ENCODE measurements at places on chromosomes 6 and 20. TPM values are rescaled to one million over a fixed set of nuclear protein-coding genes. Genes with fewer than 3 reads are reported as not detected.

Gene NKX2-2
- total RNA-seq, result not detected

Gene TXLNB
- 0.94 TPM for total RNA-seq

Gene HLA-DOA
- total RNA-seq, result 25.6 TPM

Gene WFDC2
- total RNA-seq, result 244 TPM

Gene OR2H1
- not detected for total RNA-seq

Gene COL11A2
- total RNA-seq, result 0.96 TPM

DNA sequence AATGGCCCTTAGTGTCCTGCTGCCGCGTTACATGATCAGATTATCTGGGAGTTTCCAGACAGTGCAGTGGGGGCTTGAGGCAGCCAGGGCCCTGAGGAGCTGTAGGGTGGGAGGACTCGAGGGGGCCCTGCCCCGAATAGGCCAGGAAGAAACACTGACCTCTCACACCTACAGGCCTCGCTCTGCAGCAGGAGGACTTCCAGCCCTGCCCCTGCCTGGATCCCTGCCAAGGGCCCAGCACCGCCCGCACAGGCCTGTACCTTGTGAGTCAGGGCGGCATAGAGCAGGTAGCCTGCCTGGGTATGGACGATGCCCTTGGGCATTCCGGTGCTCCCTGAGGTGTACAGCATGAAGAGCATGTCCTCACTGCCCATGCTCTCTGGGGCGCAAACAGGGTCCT is 30.1 kb upstream of the APMAP start:
- DNase-seq, result peak; percentile 80

DNA sequence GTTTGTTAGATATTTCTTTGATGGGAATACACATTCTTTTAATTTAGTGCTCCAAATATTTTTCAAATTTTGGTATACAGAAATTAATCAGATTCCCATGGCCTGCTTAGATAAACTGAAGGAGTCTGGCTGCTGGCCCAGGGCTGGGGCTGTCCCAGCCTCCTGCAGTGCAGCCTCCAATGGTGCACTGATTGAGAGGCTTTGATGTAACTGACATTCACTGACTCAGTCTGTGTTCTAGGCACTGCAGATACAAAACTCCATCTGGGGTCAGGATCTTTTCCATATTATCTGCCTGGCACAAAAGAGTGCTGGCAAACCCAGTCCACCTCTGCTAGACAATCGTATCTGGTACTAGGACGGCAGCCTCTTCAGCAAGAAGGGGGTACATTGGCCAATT is 64.8 kb downstream of the GRIK2 start:
- DNase-seq, result no peak

DNA sequence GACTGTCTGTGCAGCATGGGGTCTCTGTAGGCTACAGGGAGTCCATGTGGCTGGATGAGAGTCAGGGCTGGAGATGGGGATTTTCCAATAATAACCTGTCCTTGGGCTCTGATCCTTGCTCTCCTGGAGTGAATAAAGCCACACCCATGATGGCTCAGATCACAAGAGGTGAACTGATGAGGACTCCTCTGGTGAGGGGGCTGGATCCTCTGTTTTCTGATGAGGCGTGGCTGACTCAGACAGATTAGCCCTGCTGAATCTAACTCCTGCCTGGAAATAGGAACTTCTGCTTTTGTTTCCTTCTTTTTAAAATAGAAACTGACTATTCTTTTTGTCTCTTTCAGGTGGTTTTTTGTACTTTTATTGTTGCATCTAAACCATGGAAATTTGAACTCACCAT is 27.0 kb downstream of the CST9L start:
- DNase-seq, result no peak

DNA sequence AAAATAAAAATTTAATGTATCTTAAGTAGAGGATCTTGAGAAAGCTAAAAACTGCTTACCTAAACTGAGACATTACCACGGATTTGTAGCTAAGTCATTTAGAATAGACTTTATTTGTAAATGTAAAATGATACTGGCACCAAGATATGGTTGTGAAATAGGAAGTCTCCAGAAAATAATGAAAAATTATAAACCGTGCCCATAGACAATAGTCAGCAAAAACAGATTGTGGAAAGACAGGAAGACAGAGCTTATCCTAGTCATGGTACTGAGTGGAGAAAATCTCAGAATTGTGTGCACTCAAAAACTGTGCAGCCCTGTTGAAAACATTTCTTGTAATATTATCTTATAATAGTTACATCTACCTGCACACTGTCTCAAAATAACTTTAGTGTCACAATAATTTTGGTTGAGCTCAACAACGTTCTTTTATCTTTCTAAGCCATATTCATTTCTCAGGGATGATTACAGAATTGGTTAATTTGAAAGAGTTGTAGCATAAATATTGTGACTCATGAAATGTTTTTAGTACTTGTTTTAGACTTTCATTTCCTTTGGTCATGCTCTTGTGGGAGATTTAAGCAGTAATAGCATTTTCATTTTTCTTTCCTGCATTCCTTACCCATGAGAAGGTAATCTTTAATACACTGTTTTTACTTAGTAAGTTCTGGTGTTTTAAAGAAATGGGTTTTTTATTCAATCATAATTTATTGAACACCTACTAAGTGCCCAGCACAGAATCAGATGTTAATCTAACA is 174.5 kb downstream of the SOX4 start:
- no peak for DNase-seq

GRCh38 chr6:50899306-50899870 is 80.7 kb downstream of the TFAP2B start:
- DNase-seq, result no peak

- DNase-seq, result no peak
Observed at GRCh38 chr6:143139239-143139784, 78.6 kb downstream of the AIG1 start.

- no peak for DNase-seq
Observed at GRCh38 chr6:19905584-19905983, 68.4 kb downstream of the ID4 start.

DNA sequence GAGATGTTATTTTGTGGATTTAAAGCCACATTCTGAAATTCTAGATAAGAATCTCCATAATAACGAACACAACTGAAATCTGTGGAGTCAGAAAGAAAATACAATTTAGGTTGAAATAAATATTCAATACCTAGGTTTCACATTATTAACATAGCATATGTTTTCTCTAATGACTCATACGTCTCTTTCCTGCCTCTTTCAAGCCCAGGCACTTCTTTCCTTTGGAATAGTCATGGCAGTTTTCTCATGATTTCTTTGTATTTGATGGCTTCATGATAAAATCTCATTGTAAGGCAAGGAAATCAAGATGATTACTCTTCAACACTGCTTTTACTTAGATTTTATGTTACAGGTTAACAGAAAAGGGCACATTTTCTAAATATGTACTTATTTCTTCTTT is 803.7 kb downstream of the PHF3 start:
- no peak for DNase-seq

- DNase-seq, result no peak
Observed at GRCh38 chr20:24701668-24702067, 232.2 kb downstream of the SYNDIG1 start.

GRCh38 chr20:2820896-2821869 is 5.0 kb downstream of the TMEM239 start:
- no peak for DNase-seq

DNA sequence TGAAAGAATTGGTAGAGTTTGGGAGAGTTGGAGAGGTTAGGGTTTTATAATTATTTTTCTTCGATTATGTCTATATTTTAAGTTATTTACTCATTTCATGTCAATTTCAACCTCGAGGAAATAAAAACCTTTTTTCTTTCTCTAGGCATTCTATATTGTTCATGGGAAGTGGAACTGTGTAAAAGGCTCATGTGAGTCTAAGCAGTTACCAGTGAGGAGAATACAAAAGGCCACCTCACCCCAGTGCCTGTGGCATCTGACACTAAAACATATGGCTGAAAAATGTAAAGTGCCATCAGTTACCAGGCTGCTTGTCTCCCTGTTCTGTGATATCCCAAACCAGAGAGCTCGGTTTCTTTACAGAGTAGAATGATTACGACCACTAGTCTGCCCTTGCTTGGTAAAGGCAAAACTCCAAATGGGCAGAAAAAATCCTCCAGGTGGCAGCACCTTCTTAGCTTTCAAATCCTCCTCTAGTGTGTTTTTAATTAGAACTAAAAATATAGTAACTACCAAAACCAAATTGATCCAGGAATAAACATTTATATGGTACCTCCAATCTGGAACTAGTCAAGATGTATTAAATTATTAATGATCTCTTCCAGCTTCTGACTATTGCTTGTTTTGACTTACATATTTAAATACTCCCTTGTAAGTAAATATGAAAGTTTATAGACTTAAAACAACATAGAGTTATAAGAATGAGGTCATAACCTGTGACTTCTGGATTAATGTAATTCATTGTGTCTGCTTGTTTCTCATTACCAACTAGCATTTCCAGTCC is 122.6 kb upstream of the MCHR2 start:
- no peak for DNase-seq

GRCh38 chr20:25065072-25065624 is 7.2 kb upstream of the ACSS1 start:
- no peak for DNase-seq

DNA sequence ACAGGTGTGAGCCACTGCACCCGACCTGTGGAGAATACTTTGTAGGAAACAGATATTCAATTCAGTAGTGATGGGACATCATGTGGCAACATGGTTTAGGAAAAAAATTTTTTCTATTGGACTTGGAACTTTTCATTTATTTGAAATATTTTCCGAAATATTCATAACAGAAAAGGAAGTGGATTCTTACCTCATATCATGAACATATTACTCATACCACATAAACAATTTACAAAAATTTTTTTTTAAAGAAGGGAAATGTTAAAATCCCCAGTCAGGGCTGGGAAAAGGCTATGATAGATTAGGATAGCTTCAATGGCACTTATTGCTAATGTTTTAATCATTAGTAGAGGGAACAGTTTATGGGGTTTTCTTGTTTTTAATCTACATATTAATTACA is 6.8 kb upstream of the ALDH8A1 start:
- DNase-seq, result no peak

DNA sequence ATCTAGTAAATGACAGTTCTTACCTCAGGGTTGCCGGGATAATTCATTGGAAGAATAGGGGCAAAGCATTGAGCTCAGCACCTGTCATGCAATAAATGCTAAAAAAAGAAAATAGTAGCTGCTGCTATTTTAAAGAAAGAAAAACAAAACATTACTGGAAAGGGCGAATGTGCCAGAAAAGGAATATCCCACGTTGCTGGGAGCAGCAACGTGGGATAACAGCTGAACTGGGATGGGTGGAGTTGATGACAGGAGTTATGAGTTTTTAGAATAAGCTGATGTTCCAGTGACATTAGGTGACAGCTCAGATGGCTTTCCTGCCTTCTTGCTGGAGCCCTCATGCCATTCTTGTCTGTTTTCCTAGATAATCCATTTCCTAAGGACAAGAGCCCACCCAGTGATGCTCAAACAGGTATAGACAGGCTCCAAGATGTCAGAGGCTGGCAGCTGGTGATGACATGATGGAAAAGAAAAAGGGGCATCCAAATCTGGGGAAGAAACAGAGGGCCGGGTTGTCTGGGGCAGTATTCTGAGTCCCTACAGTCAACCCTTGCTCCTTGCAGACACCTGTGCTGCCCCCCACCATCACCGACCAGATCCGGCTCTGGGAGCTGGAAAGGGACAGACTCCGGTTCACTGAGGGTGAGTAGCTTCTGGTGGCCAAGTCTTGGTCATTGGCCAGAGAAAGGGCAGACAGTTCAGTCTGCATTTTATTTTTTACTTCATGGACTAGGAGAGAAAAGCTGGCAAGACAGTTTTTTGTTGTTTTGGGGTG is 1.1 kb upstream of the VARS2 start:
- DNase-seq, result no peak

GRCh38 chr6:154661768-154662167 is 71.4 kb upstream of the SCAF8 start:
- DNase-seq, result no peak

DNA sequence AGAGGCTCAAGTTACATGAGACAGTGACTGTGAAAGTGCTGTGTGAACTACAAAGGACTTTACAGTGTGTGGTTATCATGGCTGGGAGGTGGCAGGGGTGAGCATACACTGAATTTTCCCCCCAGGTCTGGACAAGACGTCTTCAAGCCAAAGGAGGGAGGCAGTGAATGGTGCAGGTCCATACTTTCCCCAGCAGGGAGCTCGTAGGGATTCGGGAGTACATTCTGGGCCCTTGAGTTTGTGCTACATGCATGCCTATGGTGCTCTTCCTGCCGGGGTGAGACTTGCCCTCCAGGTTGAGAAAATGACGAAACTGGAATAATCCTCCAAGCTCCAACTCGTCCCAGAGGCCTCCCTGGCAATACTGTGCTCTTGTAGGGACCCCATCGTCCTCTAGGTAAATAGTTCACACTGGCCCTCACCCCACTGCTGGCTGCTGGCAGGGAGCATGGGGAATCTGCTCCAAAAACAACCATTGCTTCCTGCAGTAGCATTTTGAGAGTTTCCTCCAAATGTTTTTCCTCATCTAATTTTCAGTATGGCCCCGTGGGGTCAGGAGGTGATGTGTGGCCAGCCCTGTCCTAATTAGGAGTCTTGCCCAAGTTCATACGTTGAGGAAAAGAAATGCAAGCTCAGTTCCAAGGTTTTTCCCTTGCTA is 57.6 kb downstream of the ZNF831 start:
- no peak for DNase-seq

- no peak for DNase-seq
Observed at GRCh38 chr20:10547276-10548114, 112.4 kb downstream of the SLX4IP start.

- no peak for DNase-seq
Observed at GRCh38 chr6:149445095-149445466, 39.7 kb downstream of the ZC3H12D start.

DNA sequence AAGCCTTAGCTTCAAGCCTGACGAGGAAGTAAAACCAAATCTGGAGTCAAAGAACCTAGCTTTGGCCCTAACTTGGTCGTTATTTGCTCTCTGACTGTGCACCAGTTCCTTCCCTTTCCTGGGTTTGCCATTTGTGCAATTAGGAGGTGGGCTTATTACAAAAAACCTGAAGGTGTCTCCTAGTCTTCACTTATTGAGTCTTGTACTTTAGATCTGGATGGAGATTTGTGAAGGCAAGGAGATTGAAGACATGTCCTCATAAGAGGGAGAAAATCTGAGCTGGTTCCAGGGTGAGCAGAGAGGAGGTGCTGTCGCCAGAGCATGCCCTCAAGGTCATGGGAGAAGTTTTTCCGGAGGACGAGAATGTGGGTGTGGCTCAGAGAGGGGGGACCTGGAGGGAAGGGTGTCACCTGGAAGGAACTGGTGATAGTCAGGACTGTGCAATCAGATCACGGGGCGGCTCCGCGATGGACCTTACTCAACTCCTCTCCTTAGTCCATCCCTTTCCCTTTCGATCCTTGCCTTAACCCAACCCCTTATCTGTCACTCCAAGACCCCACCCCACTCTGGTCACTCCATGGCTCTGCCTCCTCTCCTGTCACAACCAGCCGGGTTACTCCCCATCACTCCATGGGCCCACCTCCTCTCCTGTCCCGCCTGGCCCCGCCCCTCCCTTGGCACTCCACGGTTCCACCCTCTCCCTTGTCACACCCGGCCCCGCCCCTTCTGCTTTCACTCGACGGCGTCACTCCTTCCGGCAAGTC is 588 bp upstream of the ACSS2 start:
- no peak for DNase-seq
